ENCODE measurements at places on chromosomes 12 and 14.

DNA sequence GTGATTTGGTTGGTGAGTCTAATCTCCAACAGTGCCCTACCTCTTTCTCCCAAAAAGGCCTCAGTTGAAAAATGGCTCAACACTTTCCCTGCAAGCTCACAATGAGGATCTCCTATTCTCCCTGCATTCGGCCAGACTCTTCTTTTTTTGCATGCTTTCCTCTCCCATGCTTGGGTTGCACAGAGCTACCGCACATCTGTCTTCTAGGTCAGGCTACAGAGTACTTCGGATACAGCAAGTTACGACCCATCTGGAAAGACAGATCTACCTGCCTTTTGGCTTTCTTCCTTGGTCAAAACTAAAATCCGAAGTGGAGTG lies 305 bp upstream of the SLC16A7 start:
- DNase-seq, result no peak

DNA sequence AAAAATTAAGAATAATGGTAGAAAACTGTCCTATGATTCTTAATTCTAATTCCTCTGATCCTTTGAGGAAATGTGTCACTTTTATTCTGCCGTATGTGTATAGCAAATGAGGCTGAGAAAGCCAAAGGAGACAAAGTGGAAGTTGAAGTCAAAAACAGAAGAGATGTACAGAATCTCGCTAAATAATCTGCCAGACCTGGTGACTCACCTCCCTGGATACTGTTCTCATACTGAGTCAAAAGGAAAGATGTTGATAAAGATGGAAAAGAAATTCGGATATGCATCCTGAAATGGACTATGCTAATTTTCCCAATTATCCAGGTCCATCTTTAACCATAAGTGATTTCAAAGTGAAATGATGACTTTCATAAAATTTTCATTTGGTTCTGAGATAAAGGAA lies 92.5 kb downstream of the DUSP6 start:
- DNase-seq, result no peak

DNA sequence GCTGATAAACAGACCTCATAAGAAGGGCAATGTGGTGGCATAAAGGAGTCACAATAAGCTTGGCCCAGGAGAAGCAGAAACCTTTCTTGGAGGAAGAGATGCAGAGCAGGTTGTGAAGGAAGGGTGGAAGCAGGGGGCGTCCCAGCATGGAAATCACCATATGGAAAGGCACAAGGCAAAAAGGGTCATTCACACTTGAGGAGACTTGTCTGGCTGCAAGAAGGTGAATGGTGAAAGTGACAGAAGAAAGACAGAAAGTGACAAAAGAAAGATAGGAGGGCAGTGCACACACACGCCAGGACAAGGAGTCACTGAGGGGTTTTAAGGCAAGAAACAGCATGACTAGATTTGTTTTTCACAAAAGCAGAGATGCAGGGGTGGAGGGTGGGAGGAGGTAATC lies 38.3 kb downstream of the GALNT4 start:
- DNase-seq, result no peak

DNA sequence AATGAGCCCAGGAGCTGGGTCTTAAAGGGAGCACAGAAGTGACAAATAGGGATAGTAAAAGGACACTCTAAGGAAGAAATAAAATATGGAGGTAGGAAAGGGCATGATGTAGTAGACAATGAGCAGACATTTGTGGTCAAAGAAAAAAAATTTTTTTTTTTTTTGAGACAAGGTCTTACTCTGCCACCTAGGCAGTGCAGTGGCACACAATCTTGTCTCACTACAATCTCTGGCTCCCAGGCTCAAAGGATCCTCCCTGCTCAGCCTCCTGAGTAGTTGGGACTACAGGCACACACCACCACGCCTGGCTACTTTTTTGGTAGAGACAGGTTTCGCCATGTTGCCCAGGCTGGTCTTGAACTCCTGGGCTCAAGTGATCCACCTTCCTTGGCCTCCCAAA lies 8.5 kb downstream of the FKBP3 start:
- DNase-seq, result no peak

DNA sequence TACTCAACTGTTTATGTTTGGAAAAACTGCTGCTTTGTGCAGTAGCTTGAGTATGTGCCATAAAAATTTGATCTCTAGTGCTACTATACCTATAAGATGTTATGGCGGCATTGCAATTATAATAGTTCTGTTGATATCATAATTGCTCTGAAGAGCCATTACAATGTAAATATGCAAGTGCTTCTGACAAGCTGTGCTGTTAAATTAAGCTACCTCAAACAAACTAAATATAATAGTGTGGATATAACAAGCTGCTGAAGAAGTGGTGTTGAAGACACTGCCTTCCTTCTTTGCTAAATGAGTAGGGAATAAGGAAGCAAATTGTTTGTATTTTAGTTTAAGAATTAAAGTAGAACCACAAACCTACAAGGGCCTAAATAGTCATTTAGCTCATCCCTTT lies 301.0 kb upstream of the MIS18BP1 start:
- no peak for DNase-seq
